ENCODE measurements at places on chromosomes 5 and 9.

GRCh38 chr9:86924206-86924605 lies 23.1 kb downstream of the GAS1 start:
- no peak for DNase-seq

- no peak for DNase-seq
Observed at GRCh38 chr5:112742424-112742823, 4.7 kb downstream of the APC start.

DNA sequence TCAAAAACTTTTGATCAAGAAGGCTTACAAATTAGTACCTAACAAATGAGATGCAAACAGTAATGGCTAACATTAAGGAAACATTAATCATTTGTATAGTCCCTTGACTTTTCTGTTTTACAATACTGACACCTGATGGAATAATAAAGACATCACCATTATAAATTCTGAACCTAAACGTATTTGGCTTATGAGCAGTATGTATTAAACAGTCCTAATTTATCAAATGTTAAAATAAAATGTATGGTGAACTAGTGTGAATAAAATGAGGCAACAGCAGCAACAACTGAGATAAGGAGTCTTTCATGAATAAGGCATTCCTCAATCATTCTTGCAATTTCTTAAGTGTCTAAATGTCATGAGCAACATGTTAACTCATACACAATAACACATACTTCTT lies 6.0 kb downstream of the PUM3 start:
- DNase-seq = no peak

DNA sequence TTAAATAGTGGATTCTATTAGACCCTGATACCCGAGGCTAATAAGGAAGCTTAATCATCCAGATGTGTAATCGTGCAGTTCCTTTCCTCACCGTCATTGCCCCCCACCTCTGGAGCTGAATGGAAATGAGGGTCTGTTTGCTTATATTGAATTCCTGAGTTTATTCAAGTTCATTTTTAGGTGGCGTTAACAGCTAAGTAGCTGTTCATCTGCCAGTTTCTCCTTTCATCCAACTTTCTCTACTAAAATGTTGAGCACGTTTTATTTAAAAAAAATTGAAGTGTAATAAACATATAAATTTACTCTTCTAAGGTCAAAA lies 291.0 kb downstream of the DOCK8 start:
- no peak for DNase-seq

GRCh38 chr5:31449174-31449573 lies 82.7 kb downstream of the DROSHA start:
- DNase-seq = no peak

GRCh38 chr5:66138637-66139317 lies 5.3 kb upstream of the SREK1 start:
- no peak for DNase-seq

DNA sequence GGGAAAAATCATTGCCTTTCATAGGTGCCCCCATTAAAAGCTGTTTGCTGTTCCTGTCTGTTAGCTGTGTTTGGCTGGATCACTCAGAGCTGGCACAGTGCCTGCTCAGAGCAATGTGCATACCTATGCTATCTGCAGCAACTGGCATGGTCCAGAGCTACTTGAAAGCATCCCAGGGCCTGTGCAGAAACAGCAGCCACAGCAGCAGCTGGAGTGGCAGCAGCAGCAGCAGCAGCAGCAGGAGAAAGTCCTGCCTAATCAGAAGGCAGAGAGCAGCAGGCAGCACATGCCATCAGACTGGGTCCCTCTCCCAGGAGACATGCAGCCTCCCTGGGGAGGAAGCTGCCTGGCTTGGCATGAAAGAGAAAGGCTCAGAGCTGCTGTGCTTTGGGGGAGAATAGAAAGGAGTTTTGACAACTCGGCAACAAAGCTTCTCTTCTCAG lies 243.8 kb upstream of the WWC1 start:
- DNase-seq = no peak

GRCh38 chr5:174231956-174232487 lies 186.5 kb downstream of the NSG2 start:
- DNase-seq = no peak

DNA sequence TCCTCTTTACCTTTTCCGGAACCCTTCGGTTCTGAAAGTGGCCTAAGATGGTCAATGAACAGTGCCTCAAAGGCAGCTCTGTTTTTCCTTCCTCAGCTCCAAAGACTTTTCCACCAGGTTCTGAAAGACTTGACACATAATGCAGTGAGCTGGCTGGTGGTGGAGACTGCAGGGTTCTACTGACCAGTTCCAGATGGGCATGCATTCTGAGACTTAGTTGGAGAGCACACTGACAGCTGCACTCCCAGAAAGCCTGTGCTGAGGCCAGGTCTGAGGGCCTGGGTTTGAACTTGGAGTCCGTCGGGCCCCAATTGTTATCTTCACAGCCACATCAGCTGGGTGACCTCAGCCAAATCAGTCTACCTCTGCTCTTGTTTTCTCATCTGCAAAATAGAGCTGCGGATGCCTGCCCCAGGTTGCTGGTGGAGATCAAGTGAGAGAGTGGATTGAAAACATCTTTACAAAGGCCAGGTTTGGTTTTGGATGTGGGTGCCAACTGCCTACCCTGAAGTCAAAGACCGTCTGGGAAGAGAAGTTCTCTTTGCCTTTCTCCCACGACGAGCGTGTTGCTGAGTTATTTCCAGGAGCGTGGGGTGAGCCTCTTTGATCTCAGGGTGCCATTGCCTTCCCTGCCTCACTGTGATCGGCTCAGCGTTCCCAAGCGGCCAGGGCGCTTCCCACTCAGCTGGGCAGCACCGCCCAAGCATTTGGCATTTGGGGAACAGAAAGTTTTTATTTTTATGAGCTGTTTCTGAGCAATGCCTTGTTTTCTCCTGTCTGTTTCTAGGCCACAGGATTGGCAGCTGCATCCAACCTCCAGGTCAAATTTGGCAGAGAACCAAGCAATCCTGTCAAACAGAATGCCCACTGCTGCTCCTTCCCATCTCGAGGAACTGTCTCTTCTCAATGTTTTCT lies 54.9 kb downstream of the RAD23B start:
- no peak for DNase-seq

DNA sequence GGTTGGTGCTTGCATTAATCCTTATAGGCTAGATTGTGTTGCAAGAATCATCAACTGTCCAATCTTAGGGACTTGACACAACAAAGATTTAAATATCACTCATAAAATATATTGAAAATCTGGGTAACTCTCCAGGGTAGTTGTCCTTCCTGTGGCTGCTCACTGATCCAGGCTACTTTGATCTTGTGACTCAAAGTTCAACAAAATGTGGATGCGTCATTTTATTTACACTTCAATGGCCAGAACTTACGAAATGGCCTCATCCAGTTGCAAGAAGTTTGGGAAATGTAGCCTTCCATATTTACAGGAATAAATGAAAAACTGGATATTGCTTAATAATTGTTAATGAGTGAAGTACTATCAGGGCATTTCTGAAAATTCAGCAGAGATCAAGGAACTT lies 235.5 kb upstream of the ACTBL2 start:
- DNase-seq = no peak

DNA sequence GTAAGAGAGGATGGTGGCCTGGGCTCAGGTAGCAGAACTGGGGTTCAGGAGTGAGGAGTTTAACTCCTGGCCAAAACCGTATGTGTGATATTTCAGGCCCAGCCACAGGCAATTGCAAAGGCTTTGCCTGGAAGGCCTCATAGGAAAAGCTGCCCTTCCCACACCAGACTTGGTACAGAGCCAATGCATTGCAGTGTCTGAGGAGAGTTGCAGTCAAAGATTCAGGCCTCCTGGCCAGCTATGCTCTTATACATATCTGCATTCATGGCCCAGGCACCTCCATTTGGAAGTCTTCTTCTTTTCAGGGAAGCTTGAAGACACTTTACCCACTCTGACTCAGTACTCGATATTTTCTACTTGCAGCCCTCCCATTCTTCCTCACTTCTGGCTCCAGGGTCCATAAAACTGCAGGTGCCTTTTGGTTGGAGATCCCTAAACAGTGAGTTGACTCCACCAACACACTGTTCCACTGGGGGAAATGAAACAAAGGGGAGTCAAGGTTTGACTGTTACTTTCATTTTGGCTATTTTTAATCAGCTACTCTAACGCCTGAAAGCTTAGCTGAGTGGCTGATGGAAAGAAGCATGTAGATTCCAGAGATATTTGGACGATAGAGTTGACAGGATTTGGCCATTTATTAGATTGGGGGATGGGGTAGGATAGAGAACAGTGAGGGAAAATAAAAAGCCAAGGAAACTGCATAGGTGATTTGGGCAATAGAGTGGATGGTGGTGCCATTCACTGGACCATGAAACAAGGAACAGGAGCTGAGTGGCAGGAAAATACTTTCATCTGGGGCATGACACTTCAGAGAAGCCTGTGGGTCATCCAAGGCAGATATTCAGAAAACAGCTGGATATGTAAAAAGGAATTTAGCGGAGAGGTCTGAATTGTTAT lies 30.6 kb upstream of the IL33 start:
- no peak for DNase-seq

GRCh38 chr9:131810351-131811170 lies 70.7 kb upstream of the RAPGEF1 start:
- no peak for DNase-seq

GRCh38 chr9:134185536-134186011 lies 21.2 kb upstream of the RNU6ATAC start:
- no peak for DNase-seq

- no peak for DNase-seq
Observed at GRCh38 chr9:3521966-3522365, 3.8 kb downstream of the RFX3 start.

DNA sequence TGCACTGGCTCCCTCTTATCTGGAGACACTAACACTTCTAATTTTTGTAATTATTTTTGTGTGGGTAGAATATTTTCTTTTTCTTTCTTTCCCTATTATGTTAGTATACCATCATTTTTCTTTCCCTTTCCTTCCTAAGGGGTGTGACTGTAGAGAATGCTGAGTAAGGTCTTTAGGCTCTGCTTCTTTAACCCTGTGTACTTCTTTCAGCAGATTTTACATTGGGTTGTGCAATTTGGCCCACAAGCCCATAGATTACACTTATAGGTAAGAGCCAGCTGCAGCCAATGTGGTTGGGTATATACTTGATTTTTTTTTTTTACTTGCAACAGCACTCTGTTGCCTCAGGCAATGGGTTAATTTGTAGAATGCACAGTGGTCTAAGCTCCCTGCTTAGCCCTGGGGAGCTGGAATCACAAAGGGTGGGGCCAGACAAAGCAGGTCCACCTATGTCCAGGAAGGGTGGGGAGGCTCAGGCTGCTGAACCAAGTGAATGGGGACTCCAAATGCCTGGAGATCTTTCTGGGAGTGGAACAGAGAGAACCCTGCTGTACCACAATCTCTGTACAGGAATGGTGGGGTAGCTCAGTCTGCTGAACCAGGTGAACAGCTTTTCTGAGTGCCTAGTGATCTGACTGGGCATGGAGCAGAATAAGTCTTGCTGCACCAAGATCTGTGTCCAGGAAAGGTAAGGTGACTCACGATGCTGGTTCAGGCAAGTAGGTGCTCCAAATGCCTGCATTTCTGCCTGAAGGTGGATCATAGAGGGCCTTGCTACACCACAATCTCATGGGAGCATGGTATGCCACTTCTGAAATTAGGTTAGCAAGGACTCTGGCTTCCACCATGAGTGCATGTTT lies 64.9 kb downstream of the SLC25A46 start:
- no peak for DNase-seq

DNA sequence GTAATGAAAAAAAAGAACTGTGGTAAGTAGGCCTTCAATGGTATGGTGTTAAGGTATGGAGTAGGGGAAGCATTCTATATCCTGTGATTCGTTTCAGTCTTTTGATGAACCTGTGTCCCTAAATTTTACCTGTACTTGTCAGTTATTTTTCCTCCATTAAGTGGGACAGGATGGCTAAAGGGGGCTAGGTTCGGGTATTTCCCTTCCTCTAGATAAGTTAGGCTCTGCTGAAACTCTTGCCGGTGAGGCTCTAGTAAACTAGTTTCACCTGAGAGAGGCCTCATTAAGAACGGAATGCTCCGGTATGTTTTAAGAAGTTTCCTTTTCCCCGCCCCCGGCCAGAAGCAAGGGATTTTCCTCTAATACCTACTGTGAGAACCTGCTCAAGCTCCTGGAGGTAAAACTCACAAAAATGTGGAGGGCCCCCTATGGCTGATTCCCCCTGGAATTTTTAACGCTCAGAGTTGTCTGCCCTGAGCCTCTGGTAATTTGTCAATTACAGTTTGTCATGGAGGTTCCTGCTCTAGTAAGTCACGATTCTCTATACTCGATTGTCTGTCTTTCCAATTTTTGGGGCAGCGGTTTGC lies 87.7 kb downstream of the MACIR start:
- no peak for DNase-seq

DNA sequence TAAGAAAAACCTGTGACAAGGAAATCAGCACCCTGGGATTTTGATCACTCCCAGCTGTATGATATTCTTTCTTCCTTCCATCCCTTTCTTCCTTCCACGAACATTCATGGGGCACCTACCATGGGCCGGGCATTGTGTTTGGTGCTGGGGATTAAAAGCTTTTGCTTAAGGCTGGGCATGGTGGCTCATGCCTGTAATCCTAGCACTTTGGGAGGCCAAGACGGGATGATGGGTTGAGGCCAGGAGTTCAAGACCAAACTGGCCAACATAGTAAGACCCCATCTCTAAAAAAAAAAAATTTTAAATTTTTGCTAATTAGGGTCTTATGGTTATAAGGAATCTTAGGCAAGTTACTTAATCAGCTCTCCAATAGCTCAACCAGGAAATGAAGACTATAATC lies 48.5 kb upstream of the CLINT1 start:
- no peak for DNase-seq

GRCh38 chr5:19855031-19855430 lies 133.0 kb downstream of the CDH18 start:
- no peak for DNase-seq

DNA sequence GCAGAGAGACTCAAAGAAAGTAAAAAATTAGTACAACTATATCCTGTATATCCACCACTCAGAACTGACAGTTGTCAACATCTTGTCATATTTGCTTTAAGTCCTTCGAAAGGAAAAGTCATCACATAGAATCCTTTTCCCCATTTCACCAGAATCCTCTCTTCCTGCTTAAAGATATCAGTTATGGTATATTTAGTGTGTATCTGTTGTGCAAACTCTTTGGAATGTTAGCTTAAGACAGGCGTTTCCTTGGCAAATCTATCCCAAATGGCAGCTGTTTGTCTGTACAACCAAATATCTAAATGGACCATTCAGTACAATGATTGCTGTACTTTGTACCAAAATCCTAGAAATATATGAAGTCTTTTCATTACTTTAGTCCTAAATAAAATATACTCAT lies 98.5 kb downstream of the ITGA1 start:
- no peak for DNase-seq

DNA sequence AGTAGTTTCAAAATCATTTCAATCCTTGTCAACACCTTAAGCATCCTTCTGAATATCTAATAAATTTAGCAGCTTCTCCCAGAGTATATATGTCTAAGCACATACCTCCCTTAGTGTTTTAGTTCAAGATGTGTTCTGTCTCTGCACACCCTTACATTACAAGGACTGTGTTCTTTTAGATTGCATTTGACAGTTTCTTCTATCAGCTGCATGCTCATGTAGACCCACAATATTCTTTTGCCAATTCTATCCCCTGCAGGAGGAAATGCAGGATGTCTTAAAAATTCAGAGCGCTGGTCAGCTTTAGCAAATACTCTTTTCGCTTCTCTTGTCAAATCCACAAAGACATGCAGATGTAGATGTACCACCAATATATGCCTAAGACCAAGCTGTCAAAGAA lies 145.8 kb upstream of the SLC30A5 start:
- no peak for DNase-seq

GRCh38 chr9:16869131-16869881 lies 1.2 kb downstream of the BNC2 start:
- DNase-seq = no peak

GRCh38 chr5:74367241-74367733 lies 273.2 kb downstream of the ENC1 start:
- DNase-seq = no peak
